Cardiac atrium fibroblast (primary cell): ENCODE measurements at places on chromosomes 5 and 9. TPM values are rescaled to one million over a fixed set of nuclear protein-coding genes. Genes with fewer than 3 reads are reported as not detected.

Gene GNA14
- total RNA-seq = 8.3 and 9.6 TPM in 2 replicates

Gene FBXO4
- 5.8 and 14.3 TPM in 2 replicates for total RNA-seq

Gene ADAM19
- 11.4 and 16.4 TPM in 2 replicates for total RNA-seq

Gene SPEF2
- total RNA-seq = 0.81 and 1.1 TPM in 2 replicates

Gene DNAJA1
- 45.3 and 72.1 TPM in 2 replicates for total RNA-seq

Gene PCDHA7
- total RNA-seq = 0.16 and 0.72 TPM in 2 replicates

Gene SIMC1
- total RNA-seq = 7.0 and 11.5 TPM in 2 replicates

Gene ATG12
- 59.3 and 68.6 TPM in 2 replicates for total RNA-seq

Gene PROB1
- total RNA-seq = 1.5 and 2.5 TPM in 2 replicates

Gene SELENOP
- total RNA-seq = 25.3 and 32.5 TPM in 2 replicates

Gene SPATA31D4
- not detected in 2 replicates for total RNA-seq

Gene BARX1
- total RNA-seq = 1.3 TPM in 1 of 2 replicates, not detected in the other

Gene RGS7BP
- total RNA-seq = 0.36 TPM in 1 of 2 replicates, not detected in the other

Gene NMUR2
- not detected in 2 replicates for total RNA-seq

Gene ZBTB5
- total RNA-seq = 7.5 and 9.4 TPM in 2 replicates

Gene ANKRD31
- 0.54 TPM in 1 of 2 replicates, not detected in the other for total RNA-seq

Gene DIRAS2
- total RNA-seq = 1.1 and 3.1 TPM in 2 replicates
